ENCODE measurements at places on chromosomes 3 and 15.

- no peak for DNase-seq
These were observed 129.8 kb downstream of the MEGF11 start for GRCh38 chr15:66123799-66124198.

DNA sequence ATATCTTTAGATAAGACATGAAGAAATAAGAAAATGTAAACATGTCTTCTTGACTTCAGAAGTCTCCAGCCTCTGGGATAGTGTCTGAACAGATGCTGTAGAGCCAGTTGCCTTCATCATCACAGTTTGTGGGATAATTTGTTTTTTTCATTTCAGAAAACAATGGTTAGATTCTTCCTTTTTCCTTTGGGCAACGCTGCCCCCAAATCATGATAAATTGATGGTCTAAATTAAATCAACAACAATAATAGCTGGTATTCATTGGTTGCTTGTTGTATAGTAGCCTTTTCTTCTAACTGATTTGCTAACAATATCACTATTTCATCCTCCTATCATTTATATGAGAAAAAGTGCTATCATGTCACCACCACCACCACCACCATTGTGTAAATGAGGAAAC is 12.6 kb upstream of the SHQ1 start:
- no peak for DNase-seq

- no peak for DNase-seq
These were observed 103.5 kb downstream of the CHSY1 start for GRCh38 chr15:101148166-101148880.

- no peak for DNase-seq
These were observed 10.6 kb downstream of the FBN1 start for GRCh38 chr15:48634893-48635292.

- no peak for DNase-seq
These were observed 16.0 kb downstream of the MED12L start for GRCh38 chr3:151101270-151101969.

GRCh38 chr15:45224621-45225217 is 27.3 kb upstream of the SLC28A2 start:
- DNase-seq, result no peak

DNA sequence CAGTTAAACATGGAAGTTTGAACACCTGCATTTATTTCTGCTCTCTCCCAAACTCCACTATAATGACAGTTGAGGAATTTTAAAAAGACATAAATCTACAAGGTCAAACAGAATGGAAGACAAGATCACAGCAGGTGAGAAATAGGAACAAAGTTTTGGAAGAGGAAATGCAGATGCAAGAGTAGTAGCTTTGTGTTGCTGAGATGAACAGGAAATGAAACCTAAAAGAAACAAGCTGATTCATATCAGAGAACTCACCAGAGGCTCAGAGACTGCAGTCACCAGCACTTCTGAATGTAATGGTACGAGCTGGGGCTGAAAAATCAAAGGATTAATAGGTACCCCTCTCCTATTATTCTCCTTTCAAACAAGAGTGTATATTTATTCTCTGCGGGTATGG is 459.9 kb downstream of the RAP2B start:
- no peak for DNase-seq

- DNase-seq, result no peak
These were observed 135.1 kb downstream of the HCN4 start for GRCh38 chr15:73233623-73234022.

- DNase-seq, result no peak
These were observed 50.8 kb upstream of the MRPS22 start for GRCh38 chr3:139292711-139293664.

GRCh38 chr3:175598740-175599139 is 739.6 kb downstream of the NAALADL2 start:
- DNase-seq, result no peak

- DNase-seq, result no peak
These were observed 42.9 kb downstream of the TNFAIP8L3 start for GRCh38 chr15:51051776-51052175.

DNA sequence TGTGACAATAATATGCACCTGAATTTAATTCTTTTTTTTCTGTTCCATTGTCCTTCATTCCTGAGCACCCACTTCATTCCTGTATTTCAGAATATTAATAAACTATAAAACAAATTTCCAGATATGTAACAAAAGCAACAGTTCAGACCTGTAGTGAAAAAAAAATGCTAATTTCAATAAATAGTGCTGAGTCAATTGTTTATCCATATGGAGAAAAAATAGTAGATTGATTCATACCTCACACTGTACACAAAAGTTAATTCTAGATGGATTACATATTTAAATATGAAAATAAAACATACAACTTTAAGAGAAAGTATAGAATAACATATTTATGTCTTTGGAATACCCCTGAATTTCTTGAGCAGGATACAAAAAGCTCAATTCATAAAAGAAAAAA is 43.9 kb upstream of the KCNH8 start:
- no peak for DNase-seq

GRCh38 chr3:59473636-59474035 is 423.8 kb upstream of the CFAP20DC start:
- no peak for DNase-seq

DNA sequence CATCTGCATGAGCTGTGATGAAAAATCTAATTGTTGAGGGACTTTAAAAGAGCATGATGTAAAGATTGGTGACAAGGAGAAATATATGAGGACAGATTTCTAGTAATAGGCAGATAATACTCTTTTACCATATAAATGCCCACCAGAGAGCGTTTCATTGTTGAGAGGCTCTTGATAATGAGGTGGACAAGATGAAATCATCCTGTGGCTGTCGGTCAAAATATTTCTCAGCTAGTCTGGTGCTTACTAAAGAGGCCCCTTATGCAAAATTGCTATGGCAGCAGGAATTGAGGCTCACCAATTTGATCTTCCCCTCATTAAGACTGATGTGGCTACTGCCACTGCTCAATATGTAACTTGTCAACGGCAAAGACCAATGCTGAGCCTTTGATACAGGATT is 225.0 kb upstream of the RASGRP1 start:
- no peak for DNase-seq

- DNase-seq, result no peak
These were observed 301.7 kb downstream of the OXSM start for GRCh38 chr3:26091626-26092025.

DNA sequence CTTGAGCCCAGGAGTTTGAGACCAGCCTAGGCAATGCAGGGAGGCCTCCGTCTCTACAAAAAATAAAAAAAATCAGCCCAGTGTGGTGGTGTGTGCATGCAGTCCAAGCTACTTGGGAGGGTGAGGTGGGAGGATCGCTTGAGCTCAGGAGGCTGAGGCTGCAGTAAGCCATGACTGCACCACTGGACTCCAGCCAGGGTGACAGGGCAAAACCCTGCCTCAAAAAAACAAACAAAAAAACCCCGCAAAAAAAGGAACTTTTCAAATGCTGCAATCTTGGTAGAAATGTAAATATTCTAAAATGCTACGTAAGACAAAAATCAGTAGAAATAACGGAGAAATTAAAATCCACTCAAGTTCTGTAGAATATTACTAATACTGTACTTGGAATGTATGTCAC is 108.1 kb upstream of the MELTF start:
- no peak for DNase-seq

GRCh38 chr15:77854980-77855379 is 222.3 kb upstream of the LINGO1 start:
- no peak for DNase-seq

- DNase-seq, result no peak
These were observed 494.5 kb downstream of the DIPK2A start for GRCh38 chr3:144466114-144466513.

DNA sequence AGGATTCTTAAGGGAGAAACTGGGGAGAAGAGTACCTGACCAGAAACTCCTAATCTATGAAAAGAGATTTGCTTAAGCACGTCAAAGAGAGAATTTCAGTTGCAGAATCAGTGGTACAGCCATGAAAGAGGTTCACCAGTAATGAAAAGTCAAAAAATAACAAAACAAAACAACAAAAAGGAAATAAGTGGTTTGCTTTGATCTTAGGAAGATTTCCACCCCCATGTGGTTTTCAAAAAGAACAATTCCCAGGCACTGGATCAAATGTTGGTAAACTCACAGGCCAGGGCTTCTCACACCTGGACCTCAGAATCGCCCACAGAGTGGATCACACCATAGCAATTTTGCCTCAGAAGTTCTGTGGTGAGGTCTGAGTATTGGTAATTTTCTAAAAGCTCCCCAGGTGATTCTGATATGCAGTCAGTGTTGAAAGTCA is 67.5 kb downstream of the TMEM39A start:
- DNase-seq, result no peak

- no peak for DNase-seq
These were observed 1016.0 kb downstream of the MCTP2 start for GRCh38 chr15:95247071-95247984.

Data from GF-D8 (cell line).